ENCODE measurements at places on chromosomes 1 and 21.
A peak's percentile ranks its signal among the peaks of the same experiment; 100 is the strongest.

- DNase-seq, result no peak
Observed at GRCh38 chr1:236966636-236967035, 37.6 kb downstream of the MT1HL1 start.

GRCh38 chr1:1069711-1070676 lies 4.1 kb downstream of the RNF223 start:
- DNase-seq, result no peak

DNA sequence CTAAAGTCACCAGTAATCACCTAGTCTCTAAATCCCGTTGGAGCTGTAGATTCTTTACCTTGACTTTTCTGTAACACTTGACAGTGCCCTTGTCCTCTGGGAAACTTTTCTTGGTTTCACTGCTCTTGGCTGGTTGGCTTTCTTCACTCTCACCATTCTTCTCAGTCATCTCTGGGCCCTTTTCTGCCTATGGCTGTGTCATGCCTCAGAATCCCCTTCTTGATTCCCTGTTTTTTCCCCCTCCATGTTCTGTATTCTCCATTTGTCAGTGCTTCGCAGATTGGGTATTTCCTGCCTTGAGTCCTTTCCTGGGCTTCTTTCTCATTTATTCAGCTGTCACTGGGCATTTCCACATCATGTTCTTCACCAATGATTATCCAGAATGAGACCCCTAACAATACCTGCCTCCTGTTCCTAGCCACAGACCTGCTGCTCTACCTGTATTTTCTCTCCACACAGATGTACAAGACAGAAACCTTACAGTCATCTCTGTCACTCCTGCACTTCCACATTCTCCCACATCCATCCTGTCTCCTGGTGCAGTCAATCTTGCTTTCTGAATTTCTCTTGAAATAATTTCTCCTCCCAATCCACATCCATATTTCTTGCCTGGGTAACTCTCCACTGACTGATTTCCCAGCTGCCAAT lies 14.7 kb downstream of the UCK2 start:
- no peak for DNase-seq

DNA sequence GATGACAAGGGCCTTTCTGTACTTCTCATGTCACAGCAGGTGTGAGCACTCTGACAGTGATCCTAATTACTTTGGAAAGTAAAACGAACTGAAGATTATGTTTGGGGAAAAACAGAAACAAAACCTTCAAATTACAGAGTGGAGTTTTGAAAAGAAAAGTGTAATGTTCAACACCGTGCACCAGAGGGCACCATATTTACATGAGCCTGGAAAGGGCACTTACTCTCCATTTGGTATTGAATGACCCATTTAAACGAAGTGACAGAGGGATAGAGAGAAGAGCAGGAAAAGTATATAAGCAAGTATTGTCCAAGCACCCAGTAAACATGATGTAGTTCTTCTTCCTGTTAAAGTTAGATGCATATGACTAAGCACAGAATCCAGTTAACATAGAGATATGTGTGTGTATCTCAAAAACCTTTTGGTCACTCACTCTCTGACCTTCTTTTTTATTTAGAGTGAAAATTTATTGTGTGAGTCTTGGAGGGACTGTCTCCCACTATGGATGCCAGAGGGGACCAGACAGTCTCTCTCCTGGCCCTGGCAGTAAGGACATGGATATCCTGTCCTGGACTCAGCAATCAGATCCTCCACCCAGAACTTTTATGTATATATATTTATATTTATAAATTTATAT lies 3.8 kb upstream of the RGSL1 start:
- DNase-seq, result peak; percentile 25

- no peak for DNase-seq
Observed at GRCh38 chr1:193787061-193787460, 600.6 kb upstream of the B3GALT2 start.

- DNase-seq, result no peak
Observed at GRCh38 chr1:85976516-85977205, 179.9 kb downstream of the COL24A1 start.

DNA sequence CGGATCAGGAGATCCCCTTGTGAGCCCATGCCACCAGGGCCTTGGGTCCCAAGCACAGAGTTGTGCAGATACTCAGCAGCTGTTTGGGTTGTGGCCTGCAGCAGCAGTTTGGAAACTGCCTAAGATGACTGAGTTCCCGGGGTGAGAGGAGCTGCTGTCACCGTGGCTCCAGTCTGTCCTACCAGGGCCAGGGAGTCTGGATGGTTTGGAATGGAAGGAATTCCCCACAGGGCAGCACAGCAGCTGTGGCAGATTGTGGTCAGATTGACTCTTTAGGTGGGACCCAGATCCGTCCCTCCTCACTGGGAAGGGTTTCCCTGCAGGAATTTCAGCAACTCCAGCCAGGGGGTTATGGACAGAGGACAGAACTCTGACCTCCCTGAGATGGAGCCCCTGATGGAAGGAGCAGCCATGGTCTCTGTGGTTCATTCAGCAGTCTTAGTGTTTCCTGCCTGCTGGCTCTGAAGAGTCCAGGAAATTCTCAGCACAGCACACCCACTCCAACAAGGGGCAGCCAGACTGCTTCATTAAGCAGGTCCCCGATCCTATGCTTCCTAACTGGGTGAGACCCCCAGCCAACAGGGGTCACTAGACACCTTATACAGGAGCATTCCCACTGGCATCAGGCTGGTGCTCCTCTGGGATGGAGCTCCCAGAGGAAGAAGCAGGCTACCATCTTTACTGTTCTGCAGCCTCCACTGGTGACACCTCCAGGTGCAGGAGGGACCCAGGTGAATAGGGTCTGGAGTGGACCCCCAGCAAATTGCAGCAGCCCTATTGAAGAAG lies 51.5 kb upstream of the TNFSF4 start:
- DNase-seq, result no peak

- no peak for DNase-seq
Observed at GRCh38 chr1:110292031-110292741, 47.0 kb upstream of the RBM15 start.

DNA sequence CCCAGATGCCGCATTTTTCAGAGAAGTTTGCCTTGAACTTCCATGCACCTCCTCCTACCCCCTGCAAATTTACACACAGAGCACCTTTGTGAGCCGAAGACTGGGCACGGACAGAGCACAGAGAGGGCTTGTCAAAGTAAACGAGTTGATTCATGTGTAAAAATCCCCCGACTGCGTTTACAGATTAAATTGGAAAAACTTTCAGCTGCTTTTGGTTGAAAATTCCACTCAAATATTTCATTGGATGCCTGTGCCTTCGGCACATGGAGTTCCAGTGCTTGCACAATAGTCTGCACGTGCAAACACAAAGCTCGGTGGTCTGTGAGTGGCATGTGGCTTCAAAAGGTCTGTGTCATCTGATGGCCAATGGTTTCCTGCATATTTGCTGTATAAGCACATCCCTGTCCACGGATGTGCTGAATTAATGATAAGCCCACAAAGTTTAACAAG lies 177.5 kb downstream of the SETD4 start:
- no peak for DNase-seq

DNA sequence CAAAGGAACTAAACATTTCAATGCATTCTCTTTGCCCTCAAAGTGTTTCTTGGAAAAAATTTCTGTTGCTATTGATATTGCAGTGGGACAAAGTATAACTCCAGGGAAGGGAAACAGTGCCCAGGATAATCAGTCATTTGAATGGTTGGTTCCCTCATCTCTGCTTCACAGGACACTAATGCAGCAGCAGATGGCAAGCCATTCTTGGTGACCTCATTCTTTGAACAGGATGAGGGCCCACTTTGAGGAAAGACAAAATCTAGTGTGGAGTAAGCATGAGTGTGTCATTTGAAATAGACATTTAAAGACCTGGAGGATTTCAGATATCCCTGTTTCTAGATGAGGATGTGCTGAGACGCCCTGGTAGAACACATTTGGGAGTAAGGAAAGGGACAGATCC lies 32.3 kb downstream of the CHRM3 start:
- DNase-seq, result no peak

DNA sequence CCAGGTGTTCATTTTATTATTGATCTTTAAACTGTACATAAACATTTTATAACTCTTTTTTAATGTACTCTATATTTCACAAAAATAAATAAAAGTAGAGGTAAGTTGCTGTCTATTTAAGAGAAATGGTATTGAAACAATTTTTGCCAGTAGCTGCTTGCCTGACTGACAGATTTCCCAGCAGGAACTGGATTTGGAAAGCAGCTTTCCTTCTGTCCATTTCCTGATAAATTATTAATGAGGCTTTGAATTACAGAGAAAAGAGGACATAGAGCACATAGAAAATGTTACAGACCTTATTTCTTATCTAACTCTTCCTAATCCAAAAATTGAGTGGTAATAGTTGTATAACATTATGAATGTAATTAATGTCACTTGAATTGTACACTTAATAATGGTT lies 79.7 kb upstream of the BCL10 start:
- DNase-seq, result no peak

GRCh38 chr1:193156117-193156821 lies 30.1 kb downstream of the B3GALT2 start:
- DNase-seq, result no peak

GRCh38 chr21:15826147-15826780 lies 96.5 kb downstream of the USP25 start:
- DNase-seq, result no peak

GRCh38 chr1:169363046-169363730 lies 4.4 kb downstream of the NME7 start:
- peak; percentile 75 for DNase-seq

GRCh38 chr21:26652854-26653253 lies 79.8 kb upstream of the CYYR1 start:
- no peak for DNase-seq

DNA sequence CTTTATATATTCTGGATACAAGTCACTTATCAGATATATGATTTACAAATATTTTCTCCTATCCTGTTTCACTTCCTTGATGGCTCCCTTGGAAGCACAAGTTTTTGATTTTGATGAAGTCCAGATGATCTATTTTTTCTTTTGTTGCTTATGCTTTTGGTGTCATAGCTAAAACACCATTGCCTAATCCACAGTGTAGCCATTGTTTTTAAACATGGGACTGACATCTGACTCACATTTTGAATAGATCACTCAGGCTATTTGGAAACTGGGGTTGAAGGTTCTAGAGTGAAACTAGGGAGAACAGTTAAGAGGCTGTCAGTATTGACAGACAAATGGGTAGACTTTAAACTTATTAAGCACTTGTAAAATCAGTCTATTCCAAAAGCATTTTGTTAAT lies 16.6 kb downstream of the AK4 start:
- DNase-seq, result no peak

- no peak for DNase-seq
Observed at GRCh38 chr1:109652402-109652801, 3.5 kb upstream of the GSTM4 start.

- no peak for DNase-seq
Observed at GRCh38 chr1:245730801-245731200, 576.0 kb downstream of the KIF26B start.

GRCh38 chr1:242011894-242012660 lies 13.2 kb upstream of the MAP1LC3C start:
- DNase-seq, result no peak

DNA sequence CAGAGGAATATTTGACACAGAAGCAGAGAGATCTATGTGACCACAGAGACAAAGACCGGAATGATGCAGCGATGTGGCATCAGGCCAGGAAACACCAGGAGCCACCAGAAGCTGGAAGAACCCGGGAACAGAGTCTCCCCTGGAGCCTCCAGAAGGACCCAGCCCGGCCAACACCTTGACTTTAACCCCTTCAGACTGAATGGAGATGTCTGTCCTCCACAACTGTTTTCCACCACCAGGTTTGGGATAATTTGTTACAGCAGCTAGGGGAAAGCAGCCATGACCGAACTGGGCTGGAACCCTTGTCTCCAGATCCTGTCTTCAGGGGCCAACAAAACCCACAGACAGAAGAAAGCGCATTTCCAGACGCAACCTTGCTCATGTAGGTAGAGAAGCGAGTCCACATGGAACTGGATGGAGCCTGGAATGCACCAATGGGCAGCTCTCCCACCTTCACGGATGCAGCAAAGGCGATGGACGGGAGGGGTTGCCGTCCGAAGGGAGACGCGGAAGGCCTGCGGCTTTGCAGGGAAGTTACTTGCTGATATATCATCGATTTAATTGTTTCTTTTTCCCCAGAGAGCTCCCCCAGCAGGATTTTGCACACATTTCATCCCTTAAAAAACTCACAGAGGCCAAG lies 396.6 kb downstream of the NPHP4 start:
- no peak for DNase-seq

GRCh38 chr1:117622726-117623125 lies 16.9 kb downstream of the TENT5C start:
- no peak for DNase-seq

DNA sequence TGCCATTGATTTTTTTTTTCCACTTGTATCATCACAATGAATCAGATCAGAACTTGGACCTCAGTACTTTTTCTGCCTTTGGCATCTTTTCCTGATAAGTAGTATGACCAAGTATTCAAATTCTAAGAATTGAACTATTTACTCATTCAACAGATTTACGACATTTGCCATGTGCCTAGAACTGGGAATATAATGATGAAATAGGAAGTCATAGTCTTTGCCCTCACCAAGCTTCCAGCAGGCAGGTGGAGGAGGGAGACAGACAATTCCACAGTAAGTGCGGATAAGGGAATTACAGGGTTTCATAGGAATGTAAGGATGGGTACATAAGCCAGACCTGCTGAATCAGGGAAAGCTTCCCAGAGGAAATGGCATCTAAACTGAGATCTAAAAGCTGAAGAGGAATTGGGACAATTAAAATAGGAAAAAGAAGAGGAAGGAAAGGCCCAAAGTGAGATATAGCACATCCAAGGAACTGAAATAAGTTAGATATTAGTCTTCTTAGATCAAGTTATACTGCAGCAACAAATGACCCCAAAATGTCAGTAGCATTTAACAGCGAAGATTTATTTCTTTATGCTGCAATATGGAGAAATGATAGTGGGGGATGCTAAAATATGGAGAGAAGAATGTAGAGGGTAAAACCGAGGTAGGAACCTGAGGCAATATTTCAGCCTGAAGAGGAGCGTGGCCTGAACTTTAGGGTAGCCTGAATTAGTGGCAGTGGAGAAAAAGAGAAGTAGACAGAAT lies 5.3 kb upstream of the DDX59 start:
- no peak for DNase-seq

Measured in SW 1271 (cell line).